ENCODE measurements at places on chromosomes 16 and 17.

GRCh38 chr17:78784352-78784751 lies 2.3 kb upstream of the CYTH1 start:
- no peak for DNase-seq

GRCh38 chr17:79562192-79562930 lies 48.5 kb downstream of the RBFOX3 start:
- DNase-seq = no peak

- no peak for DNase-seq
Observed at GRCh38 chr17:39631403-39631802, 4.7 kb downstream of the PPP1R1B start.

DNA sequence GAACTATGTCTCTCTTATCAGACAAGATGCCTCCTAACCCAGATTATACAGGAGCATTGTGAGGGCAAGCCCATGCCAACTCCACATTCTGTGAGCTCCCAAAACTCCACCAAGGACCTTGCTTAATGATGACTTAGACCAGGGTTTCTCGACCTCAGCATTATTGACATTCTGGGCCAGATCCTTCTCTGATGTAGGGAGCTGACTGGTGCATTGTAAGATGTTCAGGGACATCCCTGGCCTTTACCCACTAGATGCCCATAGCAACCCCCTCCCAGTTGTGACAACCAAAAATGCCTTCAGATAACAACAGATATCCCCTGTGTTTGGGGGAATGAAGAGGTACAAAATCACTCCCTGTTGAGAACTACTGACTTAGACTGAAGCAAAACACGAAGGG lies 43.6 kb downstream of the HOXB1 start:
- no peak for DNase-seq

DNA sequence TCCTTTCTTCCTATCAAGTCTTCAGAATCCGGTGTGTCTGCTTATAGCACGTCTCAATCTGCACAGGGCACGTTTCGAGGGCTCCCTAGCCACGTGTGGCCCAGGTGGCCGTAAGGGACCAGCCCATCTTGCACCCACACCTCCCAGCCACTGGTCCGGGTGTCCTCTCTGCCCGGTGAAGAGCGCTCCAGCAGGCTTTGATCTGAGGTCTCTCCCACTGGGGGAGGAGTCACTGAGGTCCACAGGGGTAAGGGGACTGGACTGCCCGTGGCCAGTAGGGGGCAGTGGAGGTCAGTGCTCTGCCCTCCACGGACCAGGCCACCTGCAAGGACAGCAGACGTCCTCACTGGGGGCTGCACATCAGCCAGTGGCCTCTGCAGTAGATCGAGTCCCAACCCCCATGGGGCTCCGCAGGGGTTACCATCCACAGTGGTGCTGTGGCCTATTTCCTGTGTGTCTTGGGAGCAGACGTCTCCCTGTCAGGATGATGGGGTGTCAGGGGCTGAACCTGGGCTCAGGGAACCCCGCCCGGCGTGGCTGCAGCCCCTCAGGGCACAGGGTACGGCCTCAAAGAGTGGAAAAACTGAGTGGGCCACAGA lies 204.1 kb upstream of the CIBAR2 start:
- DNase-seq = peak; percentile 72

DNA sequence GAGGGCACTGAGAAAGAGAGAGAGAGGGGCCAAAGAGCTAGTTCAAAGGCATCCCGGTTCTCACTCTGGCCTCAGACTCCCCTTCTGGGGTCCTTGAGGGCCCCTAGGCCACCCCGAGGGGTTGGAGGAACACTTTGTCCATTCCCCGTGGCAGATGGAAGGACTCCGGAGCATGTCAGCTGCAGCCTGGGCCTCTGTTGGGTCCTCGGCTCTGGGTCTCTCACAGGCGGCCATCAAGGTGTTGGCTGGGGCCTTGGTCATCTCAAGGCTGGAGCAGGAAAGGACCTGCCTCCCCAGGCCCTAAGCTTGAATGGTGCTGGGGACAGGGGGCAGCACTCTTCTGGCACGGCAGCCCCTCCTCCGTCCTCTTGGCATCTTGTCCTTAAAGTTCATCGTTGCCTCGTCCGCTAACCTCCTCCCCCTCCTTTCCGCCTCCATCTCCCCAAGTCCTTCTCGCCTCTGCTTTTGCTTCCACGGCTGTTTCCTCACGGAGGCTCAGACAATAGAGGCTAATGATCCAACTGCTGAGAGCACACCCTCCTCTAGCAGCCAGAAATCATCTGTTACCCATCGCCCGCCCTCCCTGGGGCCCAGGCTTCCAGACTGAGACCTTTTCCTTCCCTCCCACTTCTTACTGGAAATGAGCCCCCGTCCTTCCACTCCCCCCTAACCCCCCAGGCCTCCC lies 23.3 kb downstream of the CCR7 start:
- peak; percentile 54 for DNase-seq

- DNase-seq = peak; percentile 20
Observed at GRCh38 chr17:79970576-79971068, 65.0 kb downstream of the TBC1D16 start.

GRCh38 chr17:82865274-82865673 lies 25.5 kb upstream of the ZNF750 start:
- no peak for DNase-seq

DNA sequence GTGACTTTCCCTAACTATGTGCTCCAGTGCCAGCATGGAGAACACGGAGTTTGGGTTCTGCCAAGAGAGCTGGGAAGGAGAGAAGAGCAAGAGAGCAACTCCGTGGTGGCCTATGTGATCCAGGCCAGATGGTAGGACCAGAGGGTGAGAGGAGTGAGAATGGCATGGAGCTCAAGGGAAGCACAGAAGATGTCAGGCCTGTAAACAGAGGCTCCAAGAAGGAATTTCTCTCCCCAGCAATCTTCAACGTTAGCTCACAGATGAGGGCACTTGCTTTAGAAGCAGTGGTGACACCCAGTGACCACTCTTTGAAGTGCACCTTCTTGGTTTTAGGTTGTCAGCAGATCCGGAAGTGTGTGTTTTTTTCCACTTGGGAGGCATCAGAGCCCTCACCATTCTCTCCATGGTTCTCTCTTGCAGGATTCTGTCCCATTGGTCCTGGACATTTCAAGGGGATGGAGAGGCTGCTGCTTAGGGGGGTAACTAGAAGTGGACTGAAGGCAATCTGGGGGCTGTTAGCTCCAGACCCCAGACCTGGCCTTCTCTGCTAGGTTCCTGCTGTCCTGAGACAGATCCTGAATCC lies 18.1 kb upstream of the TMEM98 start:
- peak; percentile 73 for DNase-seq

DNA sequence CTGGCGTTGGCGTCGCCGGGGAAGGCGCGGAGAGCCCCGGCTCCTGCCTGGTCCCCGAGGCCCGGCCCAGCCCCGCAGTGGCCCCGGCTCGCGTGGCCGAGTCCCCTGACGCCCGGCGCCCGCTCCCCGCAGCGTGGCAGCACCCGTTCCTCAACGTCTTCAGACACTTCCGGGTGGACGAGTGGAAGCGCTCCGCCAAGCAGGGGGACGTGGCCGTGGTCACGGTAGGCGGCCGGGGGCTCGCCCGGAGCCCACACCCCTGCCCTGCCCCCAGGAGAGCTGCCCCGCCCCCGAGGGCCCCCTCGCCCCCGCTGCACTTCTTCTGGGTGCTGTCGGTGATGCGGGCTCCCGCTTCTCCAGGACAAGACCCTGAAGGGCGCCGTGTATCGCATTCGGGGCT lies 466 bp downstream of the WDR90 start:
- DNase-seq = peak; percentile 42

DNA sequence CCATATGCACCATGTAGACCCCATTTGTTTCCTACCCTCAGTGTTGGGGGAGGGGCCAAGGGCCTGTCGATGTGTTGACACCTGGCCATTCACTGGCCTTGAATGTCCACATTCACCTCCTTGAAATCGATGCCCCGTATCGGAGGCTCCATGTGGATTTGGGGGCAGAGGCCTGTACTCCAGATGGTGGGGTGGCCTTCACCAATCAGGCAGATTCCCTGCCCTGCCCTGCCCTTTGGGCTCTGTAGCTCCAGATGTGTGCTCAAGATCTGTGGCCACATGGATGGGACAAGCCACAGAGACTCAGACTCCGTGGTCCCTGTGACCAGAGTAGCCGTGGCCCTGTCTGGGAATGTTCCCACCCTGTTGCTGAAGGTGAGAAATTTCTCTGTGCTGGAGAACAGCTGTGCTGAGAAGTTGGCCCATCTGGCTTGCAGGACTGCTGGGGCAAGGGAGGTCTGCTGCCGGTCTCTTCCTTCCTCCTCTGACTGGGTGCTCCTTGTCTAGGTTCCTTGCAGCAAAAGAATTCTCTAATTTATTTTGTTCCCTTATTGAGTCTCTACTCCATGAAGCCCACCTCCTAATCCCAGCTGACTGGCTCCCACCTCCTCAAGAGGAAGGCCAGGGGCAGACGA lies 221.3 kb downstream of the SEC14L1 start:
- DNase-seq = no peak

- no peak for DNase-seq
Observed at GRCh38 chr16:84298376-84298899, 3.8 kb downstream of the WFDC1 start.

DNA sequence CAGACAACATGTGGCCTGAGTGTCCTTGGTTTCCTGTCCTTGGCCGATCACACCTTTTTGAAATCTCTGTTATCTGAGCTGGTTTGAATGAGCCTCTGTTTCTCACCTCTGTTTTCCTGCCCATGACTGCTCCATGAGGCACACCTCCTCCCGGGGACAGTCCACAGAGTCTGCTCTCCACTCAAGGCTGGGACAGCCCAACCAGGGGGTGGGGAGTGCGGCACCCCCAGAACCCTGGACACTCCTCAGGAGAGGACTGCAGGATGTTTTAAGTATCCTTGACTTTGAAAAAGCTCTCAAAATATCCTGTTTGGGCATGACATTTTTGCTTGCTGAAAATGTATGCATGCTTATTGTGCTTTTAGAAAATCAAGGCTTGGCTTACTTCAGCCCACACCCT lies 333.0 kb upstream of the N4BP1 start:
- no peak for DNase-seq

DNA sequence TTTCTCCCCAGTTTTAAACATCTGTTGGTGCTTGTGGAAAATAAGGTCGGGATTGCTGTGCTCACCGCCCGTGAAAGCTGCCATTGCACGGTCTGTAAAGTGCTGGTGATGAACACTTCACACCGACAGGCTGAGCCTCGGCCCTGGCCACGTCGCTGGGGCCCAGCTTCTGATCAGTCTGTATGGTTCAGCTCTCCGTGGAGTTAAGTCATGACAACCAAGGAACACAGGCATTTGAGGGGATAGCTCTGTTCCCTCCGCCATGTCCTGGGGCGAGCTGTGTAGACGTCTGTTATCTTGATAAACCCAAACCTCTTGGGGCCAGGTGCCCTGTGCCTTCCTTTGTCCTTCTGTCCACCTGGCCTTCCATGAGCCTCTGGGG lies 110.6 kb downstream of the METRNL start:
- DNase-seq = no peak

- DNase-seq = peak; percentile 72
Observed at GRCh38 chr17:77458202-77459017, 317.6 kb downstream of the SEC14L1 start.

DNA sequence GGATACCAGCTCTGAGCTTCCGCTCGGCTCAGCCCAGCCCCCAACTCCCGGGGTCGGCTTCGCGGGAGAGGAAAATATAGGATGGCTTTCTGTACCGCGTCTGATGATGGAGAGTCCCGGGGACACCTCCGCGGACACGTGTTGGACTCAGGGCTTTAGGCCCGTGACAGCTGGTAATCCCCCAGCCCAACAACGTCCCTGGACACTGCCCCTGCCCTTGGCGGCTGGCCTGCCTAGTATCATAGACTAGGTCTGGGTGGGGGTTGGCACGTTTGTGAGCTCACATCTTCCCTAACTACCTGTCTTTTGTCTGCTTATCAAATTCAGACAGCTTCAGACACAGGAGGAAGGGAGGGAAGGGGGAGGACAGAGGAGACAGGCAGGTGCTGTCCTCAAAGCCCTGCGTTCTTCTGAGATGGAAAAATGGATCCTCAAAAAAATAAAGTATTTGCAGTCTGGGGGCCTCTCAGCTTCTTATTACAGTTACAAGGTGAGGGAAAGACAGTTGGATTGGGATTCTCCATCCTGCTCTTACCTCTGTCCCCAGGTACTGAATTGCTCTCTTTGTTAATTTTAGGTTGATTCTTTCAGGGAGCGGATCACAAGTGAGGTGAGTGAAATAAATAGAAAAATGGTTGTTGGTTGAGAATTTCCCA lies 698 bp downstream of the PSME3 start:
- no peak for DNase-seq

- DNase-seq = no peak
Observed at GRCh38 chr17:48719642-48720265, 2.6 kb downstream of the PRAC1 start.

DNA sequence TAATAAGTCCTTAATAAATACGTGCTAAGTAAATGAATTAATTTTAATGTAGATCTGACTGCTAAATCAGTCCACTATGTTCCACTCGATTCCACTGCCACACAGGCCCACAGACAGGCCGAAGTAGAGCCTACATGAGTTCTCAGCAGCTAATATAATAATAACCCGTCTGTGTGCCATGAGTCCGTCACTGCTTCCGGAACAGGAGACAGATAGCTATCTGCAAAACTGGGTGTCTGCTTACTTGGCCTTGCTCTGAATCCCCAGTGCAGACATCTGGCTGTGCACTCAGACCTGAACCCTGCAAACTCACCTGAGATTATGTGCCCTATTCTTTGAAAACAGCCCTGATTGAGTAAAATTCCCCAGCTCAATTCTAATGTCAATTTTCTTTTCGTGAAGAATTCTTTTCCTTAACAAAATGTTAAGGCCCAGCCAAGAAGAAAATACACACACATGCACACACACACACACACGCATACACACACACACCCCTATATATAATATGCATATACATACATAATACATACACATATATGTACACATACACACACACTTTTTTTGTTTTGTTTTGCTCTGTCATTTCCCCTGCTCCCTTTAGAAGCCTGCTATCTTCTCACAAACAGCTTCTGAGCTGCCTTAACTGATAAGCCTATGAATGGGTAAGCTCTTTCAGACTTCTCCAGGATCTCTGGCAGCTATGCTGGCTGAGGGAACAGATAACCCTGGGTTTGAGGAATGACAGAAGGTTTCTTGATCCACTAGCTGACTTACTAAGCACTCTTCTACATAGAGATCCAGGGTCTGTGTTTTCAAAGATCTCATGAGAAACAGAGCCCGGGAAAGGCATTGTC lies 39.8 kb upstream of the TOM1L1 start:
- DNase-seq = no peak

DNA sequence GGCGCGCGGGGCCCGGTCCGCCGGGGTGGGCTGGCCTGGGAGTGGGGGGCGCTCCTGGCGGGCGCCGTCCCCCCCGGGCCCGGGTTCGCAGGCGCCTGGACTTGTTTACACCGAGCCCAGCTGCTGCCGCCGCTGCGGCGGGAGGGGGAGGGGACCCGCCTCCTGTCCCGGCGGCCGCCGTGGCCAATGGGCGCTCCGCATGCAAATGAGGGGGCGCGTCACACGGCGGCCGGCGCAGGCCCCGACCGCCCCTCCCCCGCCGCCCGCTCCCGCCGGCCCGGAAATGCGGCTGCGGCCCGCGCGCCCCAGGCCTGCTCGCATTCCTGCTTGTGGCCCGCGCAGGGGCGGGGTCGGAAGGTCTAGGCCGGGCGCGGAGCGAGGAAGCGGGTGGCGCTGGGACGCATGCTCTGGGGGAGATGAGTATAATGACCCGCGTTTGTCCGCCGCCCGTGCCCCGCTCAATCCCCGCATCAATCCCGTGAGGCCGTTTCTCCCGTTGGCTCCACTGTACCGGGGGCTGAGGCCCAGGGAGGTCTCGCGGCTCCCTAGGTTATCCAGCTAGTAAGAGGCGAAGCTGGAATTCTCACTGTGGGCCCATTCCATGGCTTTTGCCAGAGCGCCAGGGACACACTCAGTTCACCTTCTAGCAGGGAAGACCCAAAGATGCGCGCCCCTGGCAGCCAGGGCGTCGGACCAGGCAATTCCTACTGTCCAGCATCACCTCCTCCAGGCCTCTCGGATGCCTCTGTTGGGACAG lies at the start of gene YPEL3:
YPEL3 (minus strand) TSS at position 109 of the 757 bp plus-strand sequence. CDS start 731 bp downstream, outside the sequence.
- peak; percentile 91 for DNase-seq
